ENCODE measurements at places on chromosomes 16 and 17.

GRCh38 chr16:10964039-10964890, 19.9 kb downstream of the CLEC16A start:
- peak; percentile 58 for DNase-seq

DNA sequence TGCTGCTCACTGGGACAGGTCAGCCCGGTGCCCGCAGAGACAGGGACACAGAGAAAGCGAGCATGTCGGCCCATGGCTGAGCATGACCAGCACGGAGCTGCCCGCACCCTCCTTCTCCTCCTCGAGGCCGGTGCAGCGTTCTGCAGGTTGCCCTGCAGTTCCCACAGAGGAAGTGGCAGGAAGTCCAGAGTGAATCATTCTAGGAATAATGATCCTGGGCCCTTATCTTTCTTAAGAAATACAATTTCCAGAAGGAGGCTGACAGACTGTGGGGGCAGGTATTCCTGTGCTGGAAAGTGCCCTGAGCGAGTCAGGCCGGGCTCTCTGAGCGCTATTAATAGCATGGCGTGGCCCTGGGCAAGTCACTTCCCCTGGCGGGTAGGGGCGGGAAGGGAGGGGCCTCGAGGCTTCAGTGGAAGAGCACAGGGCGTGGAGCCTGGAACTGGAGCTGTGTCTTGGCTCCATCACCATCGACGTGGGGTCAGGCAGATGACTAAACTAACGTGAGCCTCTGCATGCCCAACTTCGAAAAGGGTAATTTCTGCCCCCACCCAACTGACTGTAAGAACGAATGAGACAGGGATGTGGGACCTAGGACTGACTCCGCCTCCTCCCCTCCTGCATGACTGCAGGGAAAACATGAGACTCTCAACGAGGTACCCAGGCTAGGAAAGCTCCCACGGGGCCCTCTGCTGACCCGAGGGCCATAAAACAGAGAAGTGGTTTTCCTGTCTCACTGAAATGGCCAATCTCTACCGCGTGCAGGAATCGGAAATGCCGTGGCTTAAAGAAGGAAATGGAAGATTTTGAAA, 9.8 kb downstream of the TMEM204 start:
- no peak for DNase-seq

- DNase-seq = no peak
Measured at GRCh38 chr17:29021226-29021625, 15.4 kb upstream of the SEZ6 start.

GRCh38 chr16:73214825-73215677, 167.1 kb upstream of the ZFHX3 start:
- no peak for DNase-seq

DNA sequence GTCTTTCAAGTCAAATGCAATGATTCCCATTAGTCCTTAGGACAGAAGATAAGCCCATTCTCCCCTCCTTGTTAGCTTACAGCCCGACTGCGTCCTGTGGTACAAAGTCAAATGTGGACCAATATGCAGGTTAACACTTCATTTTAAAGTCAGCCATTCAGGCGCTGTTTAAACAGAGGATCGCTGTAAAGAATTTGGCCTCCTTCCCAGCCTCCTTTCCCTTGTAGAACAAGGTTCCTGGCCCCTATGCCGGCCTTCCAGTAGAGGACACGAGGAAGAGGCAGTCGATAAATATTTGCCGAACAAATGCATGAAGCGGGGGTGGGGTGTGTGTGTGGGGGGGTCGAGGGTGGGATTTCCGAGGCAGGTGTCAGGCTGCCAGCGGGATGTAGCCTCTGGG, 4.3 kb downstream of the SDK2 start:
- no peak for DNase-seq

DNA sequence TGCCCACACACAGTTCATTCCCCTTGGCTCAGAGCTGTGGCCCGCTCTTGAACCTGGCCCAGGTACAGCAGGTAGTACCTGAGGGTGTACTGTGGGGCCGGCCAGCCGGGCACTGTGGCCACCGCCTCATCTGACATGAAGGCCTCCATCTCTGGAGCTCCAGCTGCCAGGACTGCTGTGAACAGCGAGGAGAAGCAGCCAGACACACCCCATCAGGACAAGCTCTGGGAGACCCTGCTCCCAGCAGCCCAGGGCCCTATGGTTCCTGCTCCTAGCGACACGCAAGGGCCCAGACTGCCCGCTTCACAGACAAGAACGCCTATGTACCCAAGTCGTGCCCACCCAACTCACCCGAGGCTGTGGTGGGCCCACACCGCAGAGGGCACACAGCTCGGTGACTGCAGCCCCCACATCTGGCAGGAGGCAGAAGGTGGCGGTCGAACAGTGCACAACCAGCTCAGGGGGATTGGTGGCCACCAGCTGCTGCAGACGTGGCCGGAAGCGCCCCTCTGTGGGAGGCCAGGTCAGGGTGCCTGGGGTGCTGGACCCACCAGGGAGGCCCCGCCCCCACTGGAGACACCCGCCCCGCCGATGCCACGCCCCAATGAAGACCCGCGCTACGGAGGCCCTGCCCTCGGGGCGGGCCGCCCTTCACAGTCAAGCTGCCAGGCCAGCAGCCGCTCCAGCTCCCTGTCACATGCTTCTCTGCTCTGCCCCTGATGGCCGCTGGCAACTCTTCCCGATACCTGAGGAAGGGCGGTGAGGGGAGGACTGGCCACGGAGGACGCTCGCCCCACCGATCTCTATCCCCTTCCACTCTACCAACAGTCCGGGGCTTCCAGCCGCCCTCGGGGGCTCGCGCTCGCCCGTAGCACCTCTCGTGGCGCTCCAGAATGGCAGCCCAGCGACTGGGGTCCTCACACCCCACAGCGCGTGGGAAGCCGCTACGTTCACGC, 1.1 kb upstream of the STUB1 start:
- DNase-seq = peak; percentile 62

GRCh38 chr16:23869052-23869451, 33.3 kb downstream of the PRKCB start:
- no peak for DNase-seq

DNA sequence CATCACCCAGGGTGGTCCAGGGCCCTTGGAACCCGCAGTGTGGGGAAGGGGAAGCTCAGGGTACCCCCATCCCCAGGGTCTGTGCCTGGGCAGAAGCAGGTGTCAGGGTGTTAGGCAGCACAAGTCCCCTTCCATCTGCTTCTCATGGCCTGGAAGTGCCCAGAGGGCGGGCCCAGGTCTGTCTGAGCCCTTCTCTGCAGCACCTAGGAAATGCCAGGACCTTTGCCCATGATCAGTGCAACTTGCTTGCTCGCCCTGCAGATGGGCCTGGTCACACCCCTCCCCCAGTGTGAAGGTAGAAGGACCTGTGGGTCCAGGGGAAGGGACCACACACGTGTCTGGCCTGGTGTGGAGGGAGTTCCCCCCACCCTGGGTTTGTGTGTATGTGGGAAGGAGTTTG, 157.5 kb upstream of the CDC42EP4 start:
- no peak for DNase-seq

- no peak for DNase-seq
Measured at GRCh38 chr16:89473791-89474414, 16.5 kb downstream of the ANKRD11 start.

- no peak for DNase-seq
Measured at GRCh38 chr16:76175718-76176117, 101.5 kb upstream of the CNTNAP4 start.

DNA sequence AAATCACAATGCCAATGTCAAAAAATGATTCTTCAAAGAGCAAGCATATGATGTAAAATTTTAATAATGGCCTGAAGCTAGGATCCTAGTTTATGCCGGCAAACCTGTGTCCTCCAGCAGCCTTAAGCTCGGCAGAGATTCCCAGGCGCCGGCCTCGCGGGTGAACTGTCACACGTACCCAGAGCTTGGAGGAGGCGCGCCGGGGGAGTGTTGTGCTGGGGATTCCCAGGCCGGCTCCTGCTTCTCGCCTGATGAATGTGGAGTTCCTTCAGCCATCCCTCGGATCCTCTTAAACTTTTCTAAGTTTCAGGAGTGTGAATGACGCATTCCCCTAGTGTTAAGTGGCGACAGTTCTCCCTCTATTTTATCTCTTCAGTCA, 19.1 kb upstream of the NTN1 start:
- no peak for DNase-seq

DNA sequence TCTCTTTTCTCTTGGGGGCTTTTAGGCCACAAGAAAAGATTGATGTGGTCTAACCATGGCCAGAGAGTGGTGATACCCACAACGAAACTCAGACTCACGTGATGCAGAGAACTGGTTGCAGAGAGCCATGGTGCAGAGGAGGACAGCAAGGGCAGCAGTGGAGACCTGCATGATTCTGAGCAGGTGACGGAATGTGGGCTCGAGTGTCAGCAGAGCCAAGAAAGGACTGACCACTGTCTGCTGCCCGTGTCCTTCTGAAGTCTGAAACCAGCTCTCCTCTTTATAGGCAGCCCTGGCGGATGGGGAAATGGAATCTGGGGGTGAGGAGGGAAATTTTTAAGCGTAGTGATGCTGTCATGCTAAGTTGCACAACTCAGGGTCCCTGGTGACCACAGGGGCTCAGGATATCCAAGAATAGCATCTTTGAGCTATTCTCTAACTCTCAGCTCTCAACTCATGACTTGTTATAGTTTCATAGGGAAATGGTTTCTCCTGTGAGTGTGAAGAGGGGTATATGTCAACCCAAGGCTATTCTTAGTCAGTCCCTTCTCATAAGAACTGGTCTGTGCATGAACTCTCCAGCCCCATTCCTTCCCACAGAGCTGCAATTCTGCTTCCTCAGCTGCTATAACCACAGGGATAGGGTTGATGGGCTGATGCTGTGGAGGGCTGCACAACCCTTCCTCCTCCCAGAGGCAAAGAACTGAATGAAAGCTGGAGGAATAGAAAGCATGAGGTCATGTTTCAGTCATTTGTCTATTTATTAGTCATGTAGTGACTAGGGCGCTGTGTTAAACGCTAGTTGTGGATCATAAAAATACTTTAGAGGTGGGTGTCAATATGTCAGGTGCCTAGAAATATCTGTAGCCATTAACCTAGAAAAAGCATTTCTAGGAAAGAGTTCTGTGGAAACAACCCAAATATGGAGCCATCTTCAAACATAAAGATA, at the start of gene CCL3:
Gene CCL3 (minus strand): TSS at position 256 of the 949 bp plus-strand sequence. CDS start 85 bp downstream, at position 171.
- no peak for DNase-seq

DNA sequence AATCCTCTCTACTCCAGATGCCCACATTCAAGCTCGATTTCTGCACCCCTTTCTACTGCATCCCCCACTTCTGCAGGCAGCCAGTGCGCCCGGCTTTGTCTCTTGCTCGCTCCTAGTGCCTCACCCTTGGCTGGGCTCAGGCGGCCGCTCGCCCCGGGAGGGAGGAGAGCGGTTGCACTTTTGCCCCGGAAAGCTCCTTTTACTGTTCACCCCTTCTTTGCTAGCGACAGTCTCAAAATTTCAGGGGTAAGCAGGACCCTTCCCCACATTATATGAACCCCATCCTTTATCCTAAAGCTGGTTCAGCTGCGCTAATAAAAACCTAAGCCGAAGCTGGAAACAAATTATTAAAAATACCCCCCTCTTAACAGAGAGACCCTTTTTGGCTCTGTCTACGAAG, 1.0 kb downstream of the HOXB5 start:
- DNase-seq = no peak

DNA sequence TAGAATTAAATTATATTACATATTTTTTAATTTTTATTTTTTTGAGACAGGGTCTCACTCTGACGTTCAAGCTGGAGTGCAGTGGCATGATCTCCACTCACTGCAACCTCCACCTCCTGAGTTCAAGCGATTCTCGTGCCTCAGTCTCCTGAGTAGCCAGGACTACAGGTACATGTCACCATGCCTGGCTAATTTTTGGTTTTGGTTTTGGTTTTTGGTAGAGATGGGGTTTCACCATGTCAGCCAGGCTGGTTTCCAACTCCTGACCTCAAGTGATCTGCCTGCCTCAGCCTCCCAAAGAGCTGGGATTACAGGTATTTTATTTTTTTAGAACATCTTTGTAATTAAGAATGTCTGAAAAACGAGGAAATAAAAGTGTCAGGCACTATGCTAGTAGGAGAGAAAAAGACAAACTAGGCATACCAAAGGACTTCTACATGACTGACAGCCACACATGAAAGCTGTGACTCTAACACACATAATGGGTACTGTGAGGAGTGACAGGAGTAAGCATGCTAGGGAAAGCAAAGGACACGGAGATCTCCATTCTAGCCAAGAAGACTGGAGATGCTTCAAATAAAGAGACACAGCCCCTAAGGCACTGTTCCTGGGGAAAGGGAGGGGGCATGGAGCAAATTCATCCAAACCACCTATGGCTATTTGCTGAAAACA, 7.3 kb downstream of the GNA13 start:
- DNase-seq = no peak

DNA sequence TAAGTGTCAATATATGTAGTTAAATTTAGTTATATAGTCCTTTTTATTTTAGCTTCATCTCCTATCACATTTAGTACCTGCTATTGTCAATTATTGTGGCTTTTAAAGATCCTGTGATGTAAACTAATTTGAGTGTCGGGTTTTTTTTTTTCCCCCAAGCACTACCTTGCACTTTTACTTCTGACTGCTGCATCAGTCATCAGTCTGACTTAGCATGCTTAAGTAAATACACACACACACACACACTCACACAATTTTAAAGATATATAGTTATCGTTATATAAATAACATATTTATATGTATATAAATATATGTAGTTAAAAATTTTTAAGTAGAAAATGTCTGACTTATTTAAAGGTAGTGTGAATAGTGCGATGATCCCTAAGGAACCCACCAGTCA, 127.2 kb downstream of the BCAS3 start:
- no peak for DNase-seq

DNA sequence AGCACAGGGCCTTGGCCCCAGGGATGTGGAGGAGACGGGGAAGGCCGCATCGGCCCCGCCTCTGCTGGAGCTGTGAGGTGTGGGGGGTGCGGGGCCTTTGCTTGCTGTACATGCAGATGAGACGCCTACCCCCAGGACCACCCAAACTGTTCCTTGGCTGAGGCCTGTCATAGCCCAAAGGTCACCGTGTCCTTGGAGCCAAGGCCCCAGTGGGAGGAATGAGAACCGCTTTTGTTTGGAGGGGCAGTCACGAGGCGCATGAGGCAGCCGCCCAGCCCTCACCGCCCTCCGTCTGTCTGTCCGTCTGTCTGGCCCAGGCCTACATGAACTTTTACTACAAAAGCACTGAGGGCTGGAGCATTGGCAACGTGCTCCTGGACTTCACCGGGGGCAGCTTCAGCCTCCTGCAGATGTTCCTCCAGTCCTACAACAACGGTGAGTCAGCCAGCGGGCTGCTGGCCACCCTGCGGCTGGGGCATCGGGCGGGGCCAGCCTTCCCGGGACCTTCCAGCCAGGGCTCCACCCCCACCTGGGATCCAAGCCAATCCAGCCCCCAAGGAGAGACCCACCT, 8.8 kb downstream of the TAX1BP3 start:
- no peak for DNase-seq

Data from activated naive CD4-positive, alpha-beta T cell (primary cell).